Stimulated activated CD4-positive, alpha-beta T cell treated with anti-CD3 and anti-CD28 coated beads, TNF-alpha, amount 100 ng/mL, for 4 hours (primary cell): ENCODE measurements at places on chromosomes 7 and 10.

DNA sequence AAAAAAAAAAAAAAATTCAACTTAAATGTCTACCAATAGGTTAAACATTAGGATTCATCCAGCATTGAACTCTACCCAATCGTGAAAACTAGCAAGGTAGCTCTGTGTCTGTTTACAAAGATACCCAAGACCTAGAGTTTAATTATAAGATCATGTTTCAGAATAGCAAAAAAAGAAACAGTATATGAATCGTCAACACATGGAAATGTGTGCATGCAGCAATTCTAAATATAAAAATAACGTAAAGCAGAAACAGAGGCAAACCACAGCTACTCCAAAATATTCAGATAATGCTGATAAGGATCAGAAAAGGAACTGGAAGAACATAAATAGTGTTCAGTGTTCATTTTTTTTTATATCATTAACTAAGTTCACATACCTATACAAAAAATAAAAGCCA, 68.7 kb downstream of the AFAP1L2 start:
- DNase-seq = no peak

DNA sequence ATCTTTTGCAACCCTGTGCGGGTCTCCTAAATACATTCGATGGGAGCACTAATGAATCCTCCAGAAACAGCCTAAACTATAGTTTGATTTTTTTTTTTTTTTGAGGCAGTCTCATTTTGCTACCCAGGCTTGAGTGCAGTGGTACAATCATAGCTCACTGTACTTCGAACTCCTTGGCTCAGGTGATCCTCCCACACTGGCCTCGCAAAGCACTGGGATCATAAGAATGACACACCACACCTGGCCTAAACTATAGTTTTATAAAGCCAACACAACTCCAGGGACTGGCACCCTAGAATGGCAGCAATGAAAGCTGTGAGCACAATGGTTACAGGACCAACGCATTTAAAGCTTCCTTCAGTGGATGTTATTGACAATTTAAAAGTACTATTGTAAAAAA, 14.5 kb upstream of the JMJD1C start:
- DNase-seq = no peak

GRCh38 chr7:11427686-11428273, 404.2 kb downstream of the THSD7A start:
- no peak for DNase-seq

DNA sequence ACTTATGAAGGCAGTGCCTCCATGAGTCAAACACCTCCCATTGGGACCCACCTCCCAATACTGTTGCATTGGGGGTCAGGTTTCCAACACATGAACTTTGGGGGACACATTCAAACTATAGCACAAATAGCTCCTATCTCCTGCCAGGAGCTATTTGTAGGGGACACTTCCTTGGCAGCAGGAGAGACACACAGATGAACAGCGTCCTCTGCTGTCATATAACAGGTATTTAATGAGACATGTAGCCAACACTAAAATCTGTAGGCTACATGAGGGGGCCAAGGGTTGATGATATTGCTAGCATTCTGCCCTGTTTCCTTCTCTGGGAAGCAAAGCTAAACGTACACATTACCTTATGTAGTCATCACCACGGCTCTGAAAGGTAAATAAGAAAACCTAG, 2.6 kb upstream of the GPR26 start:
- DNase-seq = no peak

DNA sequence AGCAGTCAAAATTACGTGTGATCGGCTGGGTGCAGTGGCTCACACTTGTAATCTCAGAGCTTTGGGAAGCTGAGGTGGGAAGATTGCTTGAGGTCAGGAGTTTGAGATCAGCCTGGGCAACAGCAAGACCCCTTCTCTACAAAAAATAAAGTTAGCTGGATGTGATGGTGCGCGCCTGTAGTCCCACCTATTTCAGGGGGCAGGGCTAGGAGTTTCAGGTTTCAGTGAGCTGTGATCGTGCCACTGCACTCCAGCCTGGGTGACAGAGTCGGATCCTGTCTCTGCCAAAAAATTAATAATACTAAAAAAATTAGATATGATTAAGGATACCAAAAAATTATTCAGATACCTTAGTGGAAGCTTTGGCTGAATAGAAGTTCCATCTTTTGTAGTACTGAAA, 136.4 kb downstream of the SDK1 start:
- no peak for DNase-seq

- no peak for DNase-seq
These were observed 43.2 kb downstream of the RBAK start for GRCh38 chr7:5088906-5089305.

GRCh38 chr7:101390901-101391301, 28.2 kb downstream of the COL26A1 start:
- no peak for DNase-seq

DNA sequence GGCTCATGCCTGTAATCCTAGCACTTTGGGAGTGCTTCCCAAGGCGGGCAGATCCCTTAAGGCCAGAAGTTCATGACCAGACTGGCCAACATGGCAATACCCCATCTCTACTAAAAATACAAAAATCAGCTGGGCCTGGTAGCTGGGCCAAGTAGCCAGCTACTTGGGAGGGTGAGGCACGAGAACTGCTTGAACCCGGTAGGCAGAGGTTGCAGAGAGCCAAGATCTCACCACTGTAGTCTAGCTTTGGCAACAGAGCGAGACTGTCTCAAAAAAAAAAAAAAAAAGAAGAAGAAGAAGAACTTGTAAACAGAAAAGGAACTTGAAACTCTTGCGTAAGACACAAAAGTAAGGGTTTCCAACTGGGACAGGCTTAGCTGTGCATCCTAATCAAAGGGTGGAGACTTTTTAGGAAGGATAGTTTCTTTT, 5.6 kb upstream of the IFIT2 start:
- DNase-seq = no peak

DNA sequence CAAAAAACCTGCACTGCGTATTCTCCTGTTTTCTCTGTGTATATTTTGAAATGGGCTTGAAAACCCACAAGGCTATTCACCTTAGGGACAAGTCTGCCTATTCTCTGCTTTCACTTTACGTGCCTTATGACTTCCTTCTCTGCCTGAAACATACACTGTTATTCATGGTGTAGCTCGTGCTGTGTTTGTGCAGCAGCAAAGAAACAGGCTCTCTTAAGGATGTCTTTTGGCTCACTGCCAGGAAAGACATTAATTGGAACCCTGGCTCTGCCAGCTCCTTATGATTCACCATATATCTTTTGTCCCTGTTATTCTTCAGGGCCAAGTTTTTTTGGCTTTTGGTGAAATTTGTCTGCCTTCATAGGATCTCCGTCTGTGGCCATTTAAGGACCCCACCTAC, 92.4 kb downstream of the TMEM106B start:
- no peak for DNase-seq

DNA sequence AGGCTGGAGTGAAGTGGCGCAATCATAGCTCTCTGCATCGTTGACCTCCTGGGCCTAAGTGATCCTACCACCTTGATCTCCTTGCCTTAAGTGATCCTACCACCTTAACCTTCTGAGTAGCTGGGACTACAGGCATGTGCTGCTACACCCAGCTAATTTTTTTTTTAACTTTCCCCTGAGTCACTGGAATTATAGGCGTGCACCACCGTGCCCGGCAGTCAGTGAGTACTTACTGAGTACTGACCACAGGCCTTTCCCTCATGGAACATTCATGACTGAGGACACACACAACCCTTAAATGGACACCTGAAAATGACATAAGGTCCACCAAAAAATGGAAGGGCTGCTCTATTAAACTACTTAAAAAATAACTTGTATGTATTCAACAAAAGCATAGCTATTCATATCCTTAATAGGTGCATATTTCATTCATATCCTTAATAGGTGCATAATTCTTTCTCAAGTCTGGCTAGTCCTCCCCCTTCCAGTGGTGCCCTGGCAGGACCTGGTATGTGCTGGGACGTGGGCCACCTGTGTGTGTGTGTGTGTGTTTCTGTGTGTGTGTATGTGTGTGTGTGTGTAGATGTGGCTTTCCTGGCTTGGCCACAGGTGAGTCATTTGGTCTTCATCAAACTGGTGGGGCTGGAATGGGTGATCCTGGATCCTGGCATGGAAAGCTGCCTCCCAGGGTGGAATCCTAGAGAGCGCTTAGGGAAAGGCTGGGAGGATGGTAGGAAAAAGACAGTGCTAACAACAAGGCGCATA, 3.5 kb downstream of the FAM180A start:
- DNase-seq = no peak

- peak; percentile 75 for DNase-seq
These were observed 9.6 kb downstream of the IL2RA start for GRCh38 chr10:6052247-6053221.

DNA sequence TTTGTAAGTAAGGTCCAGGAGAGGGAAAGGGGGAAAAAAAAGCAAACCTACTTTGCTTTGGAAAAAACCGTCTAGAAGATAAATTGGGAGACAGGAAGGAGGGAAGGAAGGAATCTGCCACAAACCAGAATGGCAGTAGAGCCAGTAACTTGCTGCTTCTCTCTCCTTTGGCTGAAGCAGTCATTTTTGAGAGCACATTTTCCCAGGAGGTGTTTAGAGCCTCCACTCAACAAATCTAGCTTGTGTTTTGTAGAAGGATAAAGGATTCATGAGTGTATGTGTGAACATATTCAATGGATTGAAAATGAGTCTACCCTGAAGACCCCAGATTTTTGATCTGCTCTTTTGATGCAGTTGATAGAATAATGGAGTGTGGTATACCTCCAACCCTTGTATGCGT, 2.6 kb downstream of the NRG3 start:
- no peak for DNase-seq

DNA sequence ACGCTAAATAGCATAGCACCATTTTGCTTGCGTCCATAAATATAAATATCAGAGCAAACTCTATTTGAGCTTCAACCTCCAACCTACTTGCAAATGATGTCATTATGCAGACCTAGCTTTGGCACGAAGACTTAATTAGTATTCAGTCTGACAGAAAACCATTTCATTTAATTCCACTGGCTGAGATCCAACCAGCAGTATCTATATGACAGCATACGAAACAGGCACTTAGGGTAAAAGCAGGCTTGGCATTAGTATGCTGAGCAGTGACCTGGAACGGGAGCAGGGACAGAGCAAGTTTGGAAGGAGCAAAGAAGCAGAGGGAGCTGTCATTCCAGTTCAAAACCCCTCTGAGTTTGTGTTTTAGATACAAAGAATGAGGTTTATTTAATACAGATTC, 312.5 kb upstream of the CHRM2 start:
- DNase-seq = no peak

DNA sequence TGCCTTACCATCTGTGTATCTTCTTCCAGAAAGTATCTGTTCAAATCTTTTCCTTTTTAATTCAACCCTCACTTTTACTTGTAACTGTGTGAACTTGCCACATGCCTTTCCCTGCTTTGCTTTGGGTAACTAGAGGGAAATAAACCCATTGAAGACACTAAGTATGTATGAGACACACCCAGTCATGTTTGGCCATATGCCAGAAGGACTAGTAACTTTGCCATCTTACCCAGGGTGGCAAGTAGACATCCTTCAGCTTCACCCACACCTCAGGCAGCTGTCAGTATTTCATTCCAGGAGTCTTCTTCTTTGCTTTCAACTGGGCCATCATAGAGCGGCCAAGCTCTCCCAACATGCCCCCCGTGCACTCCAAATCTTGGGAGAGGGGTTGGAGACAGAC, 323.1 kb downstream of the TNS3 start:
- no peak for DNase-seq

GRCh38 chr10:105274556-105275070, 633.5 kb downstream of the SORCS3 start:
- no peak for DNase-seq

- DNase-seq = no peak
These were observed 12.0 kb downstream of the YWHAG start for GRCh38 chr7:76346778-76347177.

- DNase-seq = peak; percentile 39
These were observed 26.4 kb downstream of the CDK6 start for GRCh38 chr7:92809760-92810573.

GRCh38 chr10:69057261-69057950, 30.5 kb upstream of the SRGN start:
- DNase-seq = no peak

DNA sequence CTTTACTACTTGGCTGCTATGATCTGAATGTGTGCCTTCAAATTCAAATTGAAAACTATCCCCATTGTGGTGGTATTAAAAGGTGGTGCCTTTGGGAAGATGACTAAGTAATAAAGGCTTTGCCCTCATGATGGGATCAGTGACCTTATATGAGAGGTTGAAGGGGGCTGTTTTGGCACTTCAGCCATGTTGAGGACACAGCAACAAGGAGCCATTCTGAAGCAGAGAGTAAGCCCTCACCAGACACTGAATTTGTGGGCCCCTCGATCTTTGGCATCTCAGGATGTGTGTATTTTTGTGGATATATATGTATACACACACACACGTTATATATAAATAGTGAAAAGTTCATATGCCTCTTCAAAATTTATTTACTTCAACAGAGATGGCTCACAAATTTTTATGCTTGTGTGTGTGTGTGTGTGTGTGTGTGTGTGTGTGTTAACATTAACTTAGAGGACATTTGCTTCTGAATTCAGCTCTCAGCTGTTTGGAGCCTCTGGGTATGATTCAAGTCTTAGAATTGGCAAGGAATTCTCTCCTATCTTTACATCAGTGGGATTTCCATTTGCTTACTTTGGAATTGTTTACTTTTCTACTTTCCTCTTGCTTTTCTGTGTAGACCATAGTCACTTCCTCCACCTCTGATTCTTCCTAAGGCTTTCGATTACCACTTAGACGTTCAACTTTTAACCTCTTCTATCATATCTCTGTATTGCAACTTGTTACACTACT, 66.6 kb downstream of the MAGI2 start:
- DNase-seq = no peak

GRCh38 chr10:25129592-25129991, 45.2 kb upstream of the GPR158 start:
- DNase-seq = no peak

- no peak for DNase-seq
These were observed 87.4 kb downstream of the LRRC4 start for GRCh38 chr7:127943541-127944521.

GRCh38 chr7:116560021-116560970, 35.5 kb downstream of the CAV1 start:
- DNase-seq = no peak
